Bronchial epithelial cell (primary cell): ENCODE measurements at places on chromosomes 5 and 9.
A peak's percentile ranks its signal among the peaks of the same experiment; 100 is the strongest.

- DNase-seq, result peak; percentile 89
Observed at GRCh38 chr5:111641533-111642233, 115.3 kb downstream of the NREP start.

GRCh38 chr5:72035831-72036230 is 71.4 kb upstream of the MAP1B start:
- DNase-seq, result no peak

- no peak for DNase-seq
Observed at GRCh38 chr5:142491270-142491669, 166.4 kb upstream of the SPRY4 start.

DNA sequence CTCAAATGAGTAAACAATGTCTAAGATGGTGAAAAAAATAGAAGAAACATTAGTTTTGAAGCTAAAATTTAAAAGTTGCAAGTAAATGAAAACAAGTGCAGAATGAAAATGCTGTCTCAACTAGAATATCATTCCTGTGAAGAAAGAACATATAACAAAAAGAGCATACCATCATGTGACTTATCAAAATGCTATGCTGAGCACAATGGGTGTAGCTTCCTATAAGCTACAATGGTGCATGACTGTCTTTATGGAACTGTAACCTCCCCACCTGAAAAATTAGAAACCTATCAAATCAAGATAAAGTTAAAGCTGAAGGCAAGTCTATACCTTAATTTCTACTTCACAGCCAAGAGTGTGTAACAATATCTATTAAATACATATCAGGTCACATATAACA is 192.0 kb downstream of the AP3B1 start:
- DNase-seq, result peak; percentile 26

GRCh38 chr5:77906806-77907205 is 130.7 kb upstream of the TBCA start:
- DNase-seq, result peak; percentile 88
